Stimulated activated memory B cell treated with anti-CD40 and anti-IgM and Interleukin-4, amounts not matched to agents 10 μg/mL and 1 μg/mL and 100 μg/mL, for 72 hours (primary cell): ENCODE measurements at places on chromosomes 11 and 22.

GRCh38 chr22:26325641-26326040 is 103.4 kb upstream of the ASPHD2 start:
- no peak for ATAC-seq

DNA sequence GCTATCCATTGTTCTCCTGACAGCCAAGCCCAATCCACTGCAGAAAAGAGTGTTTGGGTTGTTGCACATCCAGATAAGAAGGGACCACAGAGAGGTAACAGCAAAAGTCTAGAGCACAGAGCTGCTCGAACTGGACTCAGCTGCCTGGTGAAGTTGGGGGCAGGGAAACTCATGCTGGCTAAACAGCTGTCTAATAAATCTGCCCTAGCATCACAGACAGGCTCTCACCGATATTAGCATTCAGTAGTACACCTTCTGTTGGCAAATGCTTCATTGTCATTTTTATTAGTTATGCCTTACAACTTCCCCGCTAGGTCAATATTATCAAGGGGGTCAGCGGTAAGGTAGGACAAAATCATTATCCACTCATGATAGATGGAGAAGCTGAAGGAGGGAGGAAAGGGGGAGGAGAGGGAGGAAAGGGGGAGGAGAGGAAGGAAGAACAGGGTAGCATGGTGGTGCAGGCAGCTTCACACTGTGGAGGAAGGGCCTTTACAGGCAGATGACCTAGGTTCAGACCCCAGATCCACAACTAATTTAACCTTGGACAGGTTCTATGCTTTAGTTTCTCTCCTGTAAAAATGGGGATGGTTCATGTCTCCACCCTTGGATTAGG is 102.7 kb downstream of the LARGE1 start:
- ATAC-seq, result no peak

- no peak for ATAC-seq
Observed at GRCh38 chr11:4105916-4106315, 11.3 kb downstream of the RRM1 start.

GRCh38 chr11:83035070-83035854 is 36.4 kb downstream of the RAB30 start:
- peak; percentile 97 for ATAC-seq

DNA sequence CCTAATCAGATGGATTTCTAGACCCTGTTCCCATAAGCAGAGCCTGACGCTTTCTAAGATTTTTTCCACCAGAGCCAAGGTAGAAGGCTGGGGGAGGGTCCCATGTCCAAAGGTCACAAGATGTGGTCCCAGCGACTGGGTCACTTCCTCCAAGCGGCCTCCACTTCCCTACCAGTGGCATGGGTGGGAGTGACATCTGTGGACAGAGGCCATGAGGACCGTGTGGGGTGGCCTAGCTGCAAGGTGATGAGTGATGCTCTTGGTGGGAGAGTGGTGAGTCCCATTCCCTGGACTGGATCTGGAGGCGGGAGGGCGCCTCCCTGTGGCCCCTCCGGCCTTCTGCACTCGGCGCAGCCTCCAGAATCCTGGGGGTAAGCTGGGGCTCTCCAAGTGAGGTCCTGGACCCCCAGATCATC is 32.4 kb upstream of the PRR5 start:
- no peak for ATAC-seq

GRCh38 chr11:112769170-112769569 is 192.1 kb upstream of the NCAM1 start:
- ATAC-seq, result no peak
